H1 (cell line): ENCODE measurements at places on chromosomes 12 and 14. TPM values are rescaled to one million over a fixed set of nuclear protein-coding genes. Genes with fewer than 3 reads are reported as not detected.

The LRRC10 gene
- polyA plus RNA-seq, result not detected in 2 replicates

The SART3 gene
- 16.0 and 21.4 TPM in 2 replicates for polyA plus RNA-seq

The NINJ2 gene
- polyA plus RNA-seq, result 1.4 and 1.5 TPM in 2 replicates

The USP15 gene
- polyA plus RNA-seq, result 6.8 and 12.7 TPM in 2 replicates

The CLEC2A gene
- polyA plus RNA-seq, result 0.24 and 0.63 TPM in 2 replicates

The SNW1 gene
- 7.3 and 13.2 TPM in 2 replicates for polyA plus RNA-seq

DNA sequence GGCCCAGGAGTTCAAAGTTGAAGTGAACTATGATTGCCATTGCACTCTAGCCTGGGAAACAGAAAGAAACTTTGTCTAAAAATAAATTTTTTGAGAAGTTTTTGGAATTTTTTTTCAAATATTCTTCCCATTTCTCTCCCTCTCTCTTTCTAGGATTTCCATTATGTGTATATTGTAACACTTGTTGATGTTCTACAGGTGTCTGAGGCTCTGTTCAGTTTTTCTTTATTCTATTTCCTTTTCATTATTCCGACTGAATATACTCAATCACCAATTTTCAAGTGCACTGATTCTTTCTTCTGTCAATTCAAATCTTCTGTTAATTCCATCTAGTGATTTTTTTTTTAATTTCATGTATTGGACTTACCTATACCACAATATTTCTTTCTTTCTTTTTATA, 48.3 kb upstream of the SLC6A15 start:
- DNase-seq, result no peak

DNA sequence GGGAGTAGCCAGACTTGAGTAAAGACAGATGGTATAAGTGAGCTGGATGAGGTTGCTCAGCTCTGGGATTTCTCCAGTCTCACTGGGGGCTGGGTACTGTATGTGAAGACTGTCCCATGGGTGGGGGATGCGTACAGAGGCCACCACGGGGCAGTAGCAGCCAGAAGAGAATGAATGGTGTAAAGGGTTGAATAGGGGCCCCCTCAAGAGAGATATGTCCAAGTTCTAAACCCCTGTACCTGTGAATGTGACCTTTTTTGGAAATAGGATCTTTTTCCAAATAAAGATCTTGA, 21.8 kb upstream of the BCDIN3D start:
- DNase-seq, result no peak

- no peak for DNase-seq
These were observed 36.2 kb downstream of the VDR start for GRCh38 chr12:47868552-47869031.

- DNase-seq, result no peak
These were observed 32.2 kb downstream of the SLC25A21 start for GRCh38 chr14:37140176-37140575.

GRCh38 chr12:72957454-72957853, 685.3 kb downstream of the TRHDE start:
- DNase-seq, result no peak

GRCh38 chr12:93758801-93759373, 81.7 kb downstream of the CRADD start:
- DNase-seq, result no peak

GRCh38 chr12:6459004-6459337, 7.1 kb downstream of the TAPBPL start:
- DNase-seq, result no peak

DNA sequence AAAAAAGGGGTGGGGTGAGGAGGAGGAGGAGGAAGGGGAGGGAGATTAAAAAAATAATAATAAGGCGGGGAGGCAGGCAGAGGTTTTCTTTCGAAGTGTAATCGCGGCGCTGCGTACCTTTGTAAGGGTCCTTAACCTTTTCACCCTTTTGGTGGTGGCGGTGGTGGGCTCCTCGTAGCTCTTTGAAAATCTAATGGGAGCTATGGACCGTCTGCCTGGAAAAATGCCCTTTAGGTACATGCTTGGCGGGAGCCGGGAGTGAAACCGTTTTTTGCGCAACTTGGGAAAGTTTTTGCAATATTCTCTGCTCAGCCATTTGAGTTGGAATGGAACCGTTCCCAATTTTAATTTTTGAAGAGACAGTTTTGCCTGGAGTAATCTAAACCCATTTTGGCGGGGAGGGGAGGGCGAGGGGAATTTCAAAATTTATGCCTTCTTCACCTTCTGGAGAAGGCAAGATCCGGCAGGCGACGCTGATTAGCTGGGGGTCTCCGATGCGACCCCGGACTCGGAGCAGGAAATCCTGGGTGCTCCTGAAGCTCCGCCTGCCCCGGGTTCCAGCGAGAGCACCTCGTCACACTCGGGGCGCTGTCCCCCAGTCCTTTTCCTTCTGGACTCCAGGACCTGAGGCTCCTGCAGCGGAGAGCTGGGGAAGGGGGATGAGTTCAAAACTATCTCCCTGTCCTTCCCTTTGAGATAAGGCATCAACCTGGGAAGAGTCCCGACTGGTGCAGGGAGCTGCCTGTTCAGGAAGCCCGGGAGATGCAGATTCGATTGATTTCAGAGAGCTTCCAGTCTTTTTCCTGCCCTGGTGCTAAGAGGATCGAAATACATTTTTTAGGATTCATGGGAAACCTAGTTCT, 74.6 kb upstream of the TBX5 start:
- DNase-seq, result no peak

GRCh38 chr14:24958271-24958670, 91.7 kb downstream of the STXBP6 start:
- DNase-seq, result no peak

DNA sequence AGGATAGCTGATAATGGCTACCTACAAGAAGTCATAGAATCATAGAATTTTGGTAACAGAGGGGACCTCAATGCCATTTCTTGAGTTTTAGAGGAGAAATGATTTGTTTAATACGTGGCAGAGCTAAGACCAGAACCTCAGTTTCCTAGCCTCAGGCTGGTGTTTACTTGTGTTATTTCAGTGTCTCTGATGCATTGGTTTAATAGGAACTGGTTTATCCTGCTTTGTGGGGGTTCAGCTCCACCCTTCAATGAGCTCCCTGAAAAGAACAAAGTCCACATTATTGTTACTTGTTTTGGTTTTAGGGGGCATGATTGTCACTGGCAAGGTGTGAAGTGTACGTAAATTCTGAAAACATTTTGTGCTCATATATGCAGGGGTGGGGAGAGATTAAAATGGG, 55.4 kb downstream of the AKAP6 start:
- no peak for DNase-seq

DNA sequence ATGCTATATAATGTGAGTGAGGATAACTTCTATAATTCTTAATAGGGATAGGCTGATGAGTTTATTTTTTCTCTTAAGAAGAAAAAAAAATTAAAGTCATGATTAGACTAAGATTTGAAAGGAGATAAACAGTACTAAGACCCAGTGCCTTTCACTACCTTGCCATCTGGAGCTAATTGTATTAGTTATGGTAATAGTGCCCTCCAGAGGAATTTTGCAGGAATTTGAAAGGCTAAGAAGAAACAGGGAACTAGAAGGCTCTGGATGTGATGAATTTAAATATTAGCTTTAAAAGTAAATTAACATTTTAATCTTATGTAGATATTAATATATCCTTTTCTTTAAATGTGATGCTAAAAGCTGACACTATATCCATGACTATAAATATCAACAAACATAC, 36.6 kb upstream of the PIK3C2G start:
- no peak for DNase-seq

- no peak for DNase-seq
These were observed 46.5 kb upstream of the GALNT9 start for GRCh38 chr12:132375747-132376463.

GRCh38 chr12:50174971-50175715, 8.0 kb upstream of the CERS5 start:
- no peak for DNase-seq

DNA sequence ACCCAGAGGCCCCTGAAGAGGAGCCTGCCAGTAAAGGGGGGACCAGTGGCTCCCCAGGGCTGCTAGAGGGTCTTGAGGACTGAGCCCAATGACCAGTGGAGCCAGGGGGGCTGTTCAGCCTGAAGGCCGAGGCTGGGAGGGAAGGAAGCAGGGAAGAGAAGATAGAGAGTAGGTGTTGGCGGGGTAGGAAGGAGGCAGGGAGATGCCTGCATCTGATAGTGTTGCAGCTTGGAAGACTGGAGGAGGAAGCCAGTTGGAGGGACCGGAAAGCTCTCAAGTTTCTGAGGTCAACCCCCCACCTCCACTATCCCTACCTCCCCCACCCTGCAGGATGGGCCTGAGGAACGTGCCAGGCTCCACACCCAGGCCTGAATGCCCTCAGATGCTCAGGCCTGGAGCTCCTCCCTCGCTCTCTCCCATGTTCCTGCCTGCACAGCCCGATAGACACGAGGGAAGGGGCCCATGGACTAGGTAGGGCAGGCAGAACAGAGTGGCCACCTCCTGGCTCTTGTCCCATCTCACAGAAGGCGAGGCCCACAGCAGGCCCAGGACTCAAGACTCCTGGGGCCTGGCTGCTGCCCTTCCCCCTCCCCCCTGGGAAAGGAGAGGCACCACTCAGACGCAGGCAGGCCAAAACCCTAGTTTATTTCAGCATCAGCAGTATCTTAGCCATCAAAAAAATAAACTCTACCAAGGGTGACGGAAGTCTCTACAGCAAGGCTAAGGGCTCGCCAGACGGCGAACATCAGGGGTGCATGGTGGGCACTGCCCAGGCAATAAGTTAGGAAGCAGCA, 3.4 kb downstream of the CKB start:
- DNase-seq, result no peak

- no peak for DNase-seq
These were observed 56.5 kb downstream of the RFLNA start for GRCh38 chr12:124351422-124351821.

DNA sequence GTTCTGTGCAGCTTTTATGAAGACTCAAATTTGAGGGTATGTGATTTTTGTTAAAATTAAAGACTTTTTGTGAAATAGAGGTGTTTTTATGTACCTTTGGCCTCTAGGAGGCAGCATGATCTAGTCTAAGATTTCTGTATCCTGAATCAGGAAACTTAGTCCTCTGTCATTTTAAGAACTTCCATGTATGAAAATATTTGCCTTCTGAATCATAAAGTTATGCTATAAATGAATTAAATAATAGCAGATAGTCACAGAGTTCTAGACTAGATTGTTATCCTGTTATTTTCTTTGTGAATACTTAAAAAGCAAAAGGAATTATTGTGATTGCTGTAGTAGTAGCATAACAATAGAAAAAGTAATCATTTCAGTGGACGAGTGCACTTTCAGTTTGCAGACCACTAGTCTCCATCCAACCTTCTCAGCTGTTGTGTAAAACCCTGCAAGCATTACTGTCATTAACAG, 56.3 kb downstream of the FGD4 start:
- DNase-seq, result no peak

- DNase-seq, result no peak
These were observed 31.4 kb downstream of the JDP2 start for GRCh38 chr14:75459099-75459741.
